HTR-8/SVneo (cell line): ENCODE measurements at places on chromosomes 5 and 9.
A peak's percentile ranks its signal among the peaks of the same experiment; 100 is the strongest.

GRCh38 chr9:77977210-77977611 lies 54.4 kb downstream of the GNAQ start:
- DNase-seq, result peak; percentile 50

DNA sequence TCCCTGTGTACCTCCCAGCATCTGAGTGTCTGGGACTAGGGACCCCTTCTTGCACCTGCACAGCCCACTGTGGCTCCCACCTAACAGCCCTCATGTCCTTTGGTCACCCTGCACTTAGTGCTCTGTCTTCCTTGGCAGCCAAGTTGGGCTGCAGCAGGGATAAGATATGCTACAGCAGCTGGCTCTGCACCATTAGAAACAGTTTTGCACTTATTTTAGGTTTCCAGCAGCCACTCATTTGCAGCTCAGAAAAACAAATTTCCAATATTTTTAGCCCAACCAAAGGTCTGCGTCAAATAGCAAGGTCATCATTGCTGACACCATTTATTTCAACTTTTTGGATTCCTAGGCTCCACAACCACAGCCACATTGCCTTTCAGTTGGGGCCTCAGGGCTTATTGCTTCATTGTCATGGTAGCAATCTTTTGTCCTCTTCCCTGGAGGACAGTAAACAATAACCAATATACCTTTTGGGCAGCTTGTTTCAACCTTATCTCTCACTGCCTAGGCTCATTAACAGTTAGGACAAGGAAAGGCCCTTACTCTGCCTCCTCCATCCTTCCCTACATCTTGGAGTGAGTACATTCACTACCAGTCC lies 263.9 kb downstream of the COX7C start:
- DNase-seq, result no peak

GRCh38 chr9:38408719-38409118 lies 15.5 kb downstream of the IGFBPL1 start:
- DNase-seq, result no peak

- no peak for DNase-seq
Measured at GRCh38 chr5:36680066-36680465, 73.7 kb downstream of the SLC1A3 start.

GRCh38 chr5:176190886-176191755 lies 47.1 kb upstream of the SIMC1 start:
- DNase-seq, result no peak

- peak; percentile 90 for DNase-seq
Measured at GRCh38 chr5:154368041-154368800, 77.6 kb upstream of the SAP30L start.

DNA sequence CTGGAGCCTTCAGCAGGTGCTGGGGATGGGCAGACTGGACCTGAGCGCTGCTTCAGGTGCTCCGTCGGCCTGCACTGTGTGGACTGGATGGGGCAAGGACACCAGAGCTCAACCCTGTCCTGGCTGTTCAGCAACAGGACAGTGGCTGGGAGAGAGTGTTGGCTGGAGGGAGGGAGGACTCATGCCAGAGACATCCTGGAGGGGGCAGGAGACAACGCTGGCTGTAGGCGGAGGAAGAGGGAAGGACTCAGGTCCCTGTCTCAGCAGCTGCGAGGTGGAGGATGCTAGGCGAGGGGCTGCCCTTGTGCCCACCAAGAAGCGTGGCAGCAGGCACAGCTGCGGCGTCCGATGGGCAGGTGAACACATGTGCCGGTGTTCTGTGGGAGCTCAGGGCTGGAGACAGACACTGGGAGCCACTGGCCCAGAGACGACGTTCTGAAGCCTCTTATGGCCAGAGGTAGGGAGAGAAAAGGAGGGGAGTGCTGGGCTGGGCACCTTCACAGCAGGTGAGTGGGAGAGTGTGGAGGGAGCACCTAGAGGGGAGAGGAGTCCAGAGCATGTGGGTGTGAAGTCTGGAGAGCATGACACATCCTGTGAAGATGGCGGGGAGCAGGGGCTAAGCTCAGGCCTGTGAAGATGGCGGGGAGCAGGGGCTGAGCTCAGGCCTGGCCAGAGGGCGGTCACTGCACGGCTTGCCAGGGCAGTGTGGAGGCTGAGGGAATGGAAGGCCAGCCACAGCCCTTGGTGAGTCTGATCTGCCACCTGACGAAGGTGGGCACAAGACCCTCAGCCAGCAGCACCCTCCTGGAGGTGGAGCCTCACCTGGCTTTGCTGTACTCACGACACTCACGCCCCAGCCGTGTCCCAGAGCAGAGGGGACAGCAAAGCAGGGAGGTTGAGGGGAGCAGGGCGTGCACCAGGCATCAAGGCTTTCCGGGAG lies 79.1 kb upstream of the FCN1 start:
- DNase-seq, result no peak

GRCh38 chr9:124202447-124202971 lies 55.2 kb upstream of the NEK6 start:
- peak; percentile 41 for DNase-seq

DNA sequence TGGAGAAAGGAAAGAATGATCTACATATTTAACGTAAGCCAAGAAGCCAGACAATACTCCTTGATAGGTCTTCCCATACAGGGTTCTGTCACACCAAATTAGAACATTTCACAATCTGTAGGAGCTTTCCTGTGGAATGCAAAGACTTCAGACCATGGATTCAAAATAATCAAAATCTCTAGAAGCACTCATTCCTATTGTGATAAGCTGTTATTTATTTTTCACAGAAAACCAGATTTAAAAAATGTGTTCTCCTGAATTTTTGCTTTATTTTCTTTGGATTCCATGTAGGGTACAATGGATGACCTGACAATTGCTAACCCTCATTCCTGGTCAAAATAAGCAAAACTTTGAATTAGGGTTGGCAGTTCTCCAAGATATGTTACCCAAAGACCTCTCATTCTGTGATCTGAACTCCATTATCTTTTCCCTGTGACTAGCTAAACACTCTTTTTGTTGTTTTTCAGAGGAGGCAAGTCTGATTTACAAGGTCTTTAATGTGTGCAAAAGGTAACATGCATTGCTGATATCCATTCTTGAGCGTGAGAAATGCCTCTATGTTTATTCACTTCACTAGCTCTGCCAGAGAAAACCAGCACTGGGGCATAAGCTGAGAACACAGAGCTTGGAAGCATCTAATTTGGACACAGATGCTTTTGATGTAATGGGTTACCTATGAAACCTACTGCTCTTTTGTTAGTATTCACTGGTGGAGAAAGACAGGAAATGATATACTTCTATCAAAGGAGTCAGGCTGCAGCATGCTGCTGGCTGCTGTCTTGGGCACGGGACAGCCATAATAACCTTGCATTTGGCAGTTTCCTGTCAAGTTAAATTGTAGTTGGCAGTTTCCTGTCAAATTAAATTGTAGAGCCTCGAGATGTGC lies 31.4 kb downstream of the ACTBL2 start:
- DNase-seq, result no peak
